HepG2 (cell line): ENCODE measurements at places on chromosomes 5 and 9. TPM values are rescaled to one million over a fixed set of nuclear protein-coding genes. Genes with fewer than 3 reads are reported as not detected.

DNA sequence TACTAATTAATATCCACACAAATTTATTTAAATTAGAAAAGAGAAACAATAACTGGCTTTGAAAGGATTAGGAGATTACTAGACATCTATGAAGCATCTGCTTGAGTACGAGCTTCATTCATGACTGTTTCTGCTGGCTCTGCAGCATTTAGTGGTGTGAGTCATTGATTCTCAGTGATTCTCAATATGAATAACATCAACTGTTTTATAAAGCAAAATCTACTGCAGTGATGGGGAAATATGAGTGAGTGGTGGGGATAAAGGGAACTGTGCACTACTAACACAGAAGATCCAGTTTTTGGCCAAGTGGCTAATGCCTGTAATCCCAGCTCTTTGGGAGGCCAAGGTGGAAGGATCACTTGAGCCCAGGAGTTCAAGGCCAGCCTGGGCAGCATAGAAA is 8.4 kb downstream of the FNBP1 start:
- DNase-seq = no peak

CYLC2 gene
- not detected in 2 replicates for total RNA-seq

RAB3C gene
- total RNA-seq = not detected in 2 replicates

TAF11L11 gene
- not detected in 2 replicates for total RNA-seq

DNA sequence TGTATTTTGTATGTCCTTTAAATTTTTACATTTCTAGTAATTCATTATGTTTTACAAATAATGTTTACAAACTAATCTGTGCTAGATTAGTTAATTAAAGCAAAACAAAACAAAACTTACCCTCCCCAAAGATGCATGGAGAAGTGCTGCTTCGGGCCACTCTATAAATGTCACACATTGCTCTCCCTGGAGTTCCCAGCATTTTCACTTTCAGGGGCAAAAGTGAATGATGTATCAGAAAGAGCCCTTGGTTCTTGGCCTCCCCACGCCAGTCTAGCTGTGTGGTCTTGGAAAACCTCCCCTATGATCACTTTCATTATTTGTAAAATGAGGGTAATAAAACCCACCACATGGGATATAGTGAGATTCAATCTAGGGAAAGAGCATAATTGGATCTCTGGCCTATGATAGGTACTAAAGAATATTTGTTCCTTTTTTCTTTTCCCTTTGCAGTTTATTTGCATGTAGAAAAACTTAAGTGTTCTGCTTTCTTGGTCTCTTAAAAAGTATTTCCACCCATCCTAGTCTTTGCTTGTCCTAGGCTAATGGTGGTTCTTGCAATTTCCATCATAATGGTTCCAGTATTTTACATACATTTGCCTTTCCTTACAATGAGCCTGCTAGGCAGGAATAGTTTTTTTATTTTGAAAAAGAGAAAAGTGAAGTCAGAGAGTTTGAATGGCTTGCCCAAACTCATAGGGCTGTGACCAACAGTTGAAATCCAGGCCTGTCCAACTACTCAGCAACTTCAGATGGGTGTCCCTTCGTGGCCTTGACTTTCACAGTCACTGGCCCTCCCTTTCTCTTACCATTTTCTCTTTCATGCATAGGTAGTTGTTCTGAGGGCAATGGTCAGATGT is 184.5 kb upstream of the KLF4 start:
- no peak for DNase-seq

INSL6 gene
- total RNA-seq = not detected in 2 replicates

IFNK gene
- not detected in 2 replicates for total RNA-seq

ACTBL2 gene
- total RNA-seq = not detected in 2 replicates

DNA sequence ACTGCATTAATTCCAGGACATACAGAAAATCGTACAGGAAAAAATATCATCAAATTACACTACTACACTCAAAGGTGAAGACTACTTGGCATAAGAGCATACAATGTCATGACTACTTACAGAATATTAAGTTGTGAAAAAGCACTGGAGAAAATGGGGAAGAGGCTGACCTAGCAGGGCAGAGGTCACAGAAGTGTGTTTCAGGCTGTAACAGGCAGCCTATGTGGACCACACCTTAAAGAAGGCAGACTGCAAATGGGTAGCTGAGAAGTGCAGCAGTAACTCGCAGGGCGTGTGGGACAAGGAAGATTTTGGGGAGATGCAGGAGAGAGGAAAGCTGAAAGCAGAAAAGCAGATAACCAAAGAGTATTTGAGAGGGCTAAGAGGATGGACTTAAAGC is 167.0 kb upstream of the PIK3R1 start:
- no peak for DNase-seq
